Smooth muscle cell of the coronary artery (primary cell): ENCODE measurements at places on chromosomes 5 and 9. TPM values are rescaled to one million over a fixed set of nuclear protein-coding genes. Genes with fewer than 3 reads are reported as not detected.

CCL27 gene
- total RNA-seq: 0.47 TPM in 1 of 2 replicates, not detected in the other

PCSK1 gene
- under 0.01 and 1.6 TPM in 2 replicates for total RNA-seq

PAPPA gene
- 62.5 and 168 TPM in 2 replicates for total RNA-seq

IGFBPL1 gene
- not detected in 2 replicates for total RNA-seq

STC2 gene
- 412 and 503 TPM in 2 replicates for total RNA-seq

MSX2 gene
- total RNA-seq: 0.08 and 4.6 TPM in 2 replicates
